Left lung (tissue), 14 donors: ENCODE measurements at places on chromosomes 12 and 14.

DNA sequence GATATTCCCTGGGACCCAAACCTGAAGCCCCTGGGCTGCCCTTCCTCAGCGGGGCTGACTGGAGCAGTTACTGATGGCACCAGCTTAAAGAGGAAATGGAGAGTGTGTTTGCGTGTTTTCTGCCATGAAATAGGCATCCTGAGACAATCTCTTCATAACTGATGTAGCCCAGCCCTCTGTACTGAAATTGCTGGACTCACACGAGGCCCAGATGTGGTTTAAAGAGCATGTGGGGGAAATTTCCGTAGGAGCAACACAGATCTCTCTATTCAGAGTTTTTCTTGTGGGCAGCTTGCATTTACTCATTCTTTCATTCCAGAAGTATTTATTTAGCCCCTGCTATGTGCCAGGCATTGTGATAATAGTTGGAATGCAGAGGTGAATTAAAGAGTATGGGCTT is 782.1 kb upstream of the TBX3 start:
- no peak for DNase-seq

- DNase-seq = no peak
Observed at GRCh38 chr12:76312315-76312714, 35.9 kb downstream of the BBS10 start.

DNA sequence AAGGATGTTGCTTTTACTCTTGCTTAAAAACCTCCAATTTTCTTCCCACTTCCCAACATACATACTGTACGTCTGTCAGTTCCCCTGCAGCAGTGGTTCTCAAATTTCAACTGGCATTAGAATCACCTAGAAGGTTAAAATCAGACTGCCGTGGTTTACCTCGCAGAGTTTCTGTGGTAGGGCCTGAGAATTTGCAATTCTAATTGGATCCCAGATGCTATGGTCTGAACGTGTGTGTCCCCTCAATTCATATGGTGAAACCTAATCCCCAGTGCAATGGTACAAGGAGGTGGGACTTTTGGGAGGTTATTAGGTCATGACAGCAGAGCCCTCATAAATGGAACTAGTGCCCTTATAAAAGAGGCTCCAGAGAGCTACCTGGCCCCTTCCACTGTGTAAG is 226.9 kb downstream of the CRADD start:
- no peak for DNase-seq

- no peak for DNase-seq
Observed at GRCh38 chr14:106395456-106396050, 869.2 kb downstream of the TMEM121 start.

DNA sequence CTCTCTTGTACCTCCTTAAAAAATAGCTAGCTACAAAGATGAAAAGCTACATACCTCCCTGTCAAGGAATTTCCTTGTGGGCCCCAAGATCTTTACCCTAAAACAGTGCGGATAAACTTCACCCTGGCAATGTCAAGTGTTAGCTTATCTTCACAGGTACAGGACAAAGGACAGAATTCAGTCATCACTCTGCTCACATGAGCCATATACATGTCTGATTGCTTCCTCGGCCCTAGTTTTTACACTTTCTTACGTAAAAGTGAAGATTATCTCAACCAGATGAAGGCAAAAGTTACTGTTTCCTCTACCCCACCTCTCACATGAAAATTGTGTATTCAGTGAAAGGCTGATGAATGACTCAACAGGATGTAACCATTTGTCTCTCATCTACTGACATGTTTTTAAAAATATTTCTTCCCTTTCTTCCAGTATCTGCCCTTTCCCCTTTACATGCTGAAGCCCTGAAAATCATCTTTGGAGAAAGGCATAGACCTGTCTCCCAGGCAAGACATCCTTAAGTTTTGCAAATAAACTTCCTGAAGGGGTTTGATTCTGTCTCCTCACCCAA is 890.1 kb downstream of the GALC start:
- no peak for DNase-seq

- DNase-seq = no peak
Observed at GRCh38 chr14:74754157-74754556, 9.0 kb upstream of the YLPM1 start.
